ENCODE measurements at places on chromosomes 13 and 19. TPM values are rescaled to one million over a fixed set of nuclear protein-coding genes. Genes with fewer than 3 reads are reported as not detected.
A peak's percentile ranks its signal among the peaks of the same experiment; 100 is the strongest.

OR10H1 gene
- not detected for total RNA-seq

ZNF829 gene
- not detected for total RNA-seq

TDRD3 gene
- 21.2 TPM for total RNA-seq

KISS1R gene
- total RNA-seq = 1.4 TPM

GIPC1 gene
- total RNA-seq = 116 TPM

TPTE2 gene
- total RNA-seq = not detected

GRCh38 chr19:47068876-47069406 is 20.5 kb upstream of the TMEM160 start:
- DNase-seq = no peak

DNA sequence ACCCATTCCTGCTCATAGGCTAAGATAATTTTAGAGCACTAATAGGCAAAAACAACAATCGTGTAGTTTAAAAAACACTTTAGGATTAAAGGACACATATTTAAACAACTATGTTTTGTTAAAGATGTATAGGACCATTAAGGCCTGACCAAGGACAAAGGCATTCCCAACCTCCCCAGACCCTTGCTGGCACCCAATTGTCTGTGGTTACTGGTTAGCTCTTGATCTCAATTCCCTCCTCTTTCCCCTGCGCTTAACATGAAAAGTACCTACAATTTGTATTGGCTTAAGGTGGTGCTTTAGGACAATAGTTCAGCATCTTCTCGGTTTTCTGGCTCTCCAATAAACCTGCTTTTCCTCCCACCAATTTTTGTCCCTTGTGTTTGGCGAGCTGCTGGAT is 51.0 kb downstream of the TEX26 start:
- DNase-seq = no peak

- no peak for DNase-seq
Observed at GRCh38 chr19:14375055-14375581, 6.1 kb upstream of the ADGRE5 start.

DNA sequence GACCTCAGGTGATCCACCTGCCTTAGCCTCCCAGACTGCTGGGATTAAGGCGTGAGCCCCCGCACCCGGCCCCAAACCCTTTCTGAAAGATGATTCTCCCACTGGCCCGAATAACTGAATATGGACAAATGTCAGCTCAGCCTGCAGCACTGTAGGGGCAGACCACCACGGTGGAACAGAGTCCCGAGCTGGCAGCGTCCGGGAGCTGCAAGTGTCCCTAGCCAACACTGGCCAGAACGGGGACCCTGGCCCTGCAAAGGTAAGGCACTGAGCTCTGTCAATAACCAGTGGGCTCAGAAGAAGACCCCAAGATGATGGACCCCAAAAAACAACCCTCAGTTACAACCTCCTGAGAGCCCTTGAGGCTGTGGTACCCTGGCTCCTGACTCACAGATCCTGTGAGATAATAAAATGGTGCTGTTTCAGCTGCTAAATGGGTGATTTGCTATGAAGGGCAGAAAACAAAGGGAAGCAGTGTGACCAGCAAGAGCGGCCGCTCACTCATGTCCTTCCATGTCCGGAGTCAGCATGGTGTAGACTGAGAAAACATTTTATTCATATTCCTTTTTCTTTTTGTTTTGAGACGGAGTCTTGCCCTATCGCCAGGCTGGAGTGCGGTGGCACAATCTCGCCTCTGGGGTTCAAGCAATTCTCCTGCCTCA is 1.6 kb downstream of the LSM7 start:
- no peak for DNase-seq

DNA sequence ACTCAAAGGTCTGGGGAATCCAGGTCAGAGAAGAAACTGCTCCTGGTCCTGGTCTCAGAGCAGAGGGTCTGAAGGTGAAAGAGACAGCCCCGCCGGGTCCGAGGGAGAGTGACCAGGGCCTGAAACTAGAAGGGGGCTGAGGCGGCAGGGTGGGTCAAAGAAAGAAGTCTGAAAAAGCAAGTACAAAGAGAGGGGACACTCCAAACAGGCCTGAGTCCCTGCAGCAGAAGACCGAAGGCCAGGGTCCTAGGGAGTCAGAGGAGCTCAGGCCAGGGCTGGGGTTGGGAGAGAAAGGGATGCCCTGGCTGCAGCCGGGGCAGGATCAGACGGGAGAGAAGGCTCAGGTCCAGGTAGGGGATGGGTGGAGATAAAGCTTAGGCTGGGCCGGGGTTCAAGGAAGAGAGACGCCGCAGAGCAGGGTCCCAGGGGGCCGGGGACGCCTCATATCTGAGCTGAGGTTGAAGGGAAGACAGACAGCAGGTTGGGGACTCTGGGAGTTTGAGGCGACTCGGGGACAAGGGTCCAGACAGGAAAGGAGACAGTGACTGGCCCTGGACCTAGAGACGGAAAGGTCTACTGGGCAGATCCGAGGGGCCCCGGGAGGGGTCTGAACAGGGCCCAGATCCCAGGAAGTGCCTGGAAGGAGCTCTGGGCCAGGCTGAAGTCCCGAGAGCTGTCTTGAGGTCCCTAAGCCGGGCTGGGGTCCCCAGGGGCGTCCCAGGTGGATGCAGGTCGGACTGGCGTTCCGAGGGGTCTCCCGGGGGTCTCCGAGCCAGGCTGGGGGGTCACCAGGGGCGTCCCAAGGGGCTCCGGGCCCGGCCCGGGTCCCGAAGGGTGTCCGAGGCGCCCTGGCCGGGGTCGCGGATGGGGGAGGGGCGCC is 795 bp downstream of the MLLT1 start:
- no peak for DNase-seq

GRCh38 chr13:35499676-35500075 is 23.2 kb upstream of the MAB21L1 start:
- DNase-seq = no peak

GRCh38 chr13:27599845-27600553 is 20.3 kb downstream of the LNX2 start:
- no peak for DNase-seq

DNA sequence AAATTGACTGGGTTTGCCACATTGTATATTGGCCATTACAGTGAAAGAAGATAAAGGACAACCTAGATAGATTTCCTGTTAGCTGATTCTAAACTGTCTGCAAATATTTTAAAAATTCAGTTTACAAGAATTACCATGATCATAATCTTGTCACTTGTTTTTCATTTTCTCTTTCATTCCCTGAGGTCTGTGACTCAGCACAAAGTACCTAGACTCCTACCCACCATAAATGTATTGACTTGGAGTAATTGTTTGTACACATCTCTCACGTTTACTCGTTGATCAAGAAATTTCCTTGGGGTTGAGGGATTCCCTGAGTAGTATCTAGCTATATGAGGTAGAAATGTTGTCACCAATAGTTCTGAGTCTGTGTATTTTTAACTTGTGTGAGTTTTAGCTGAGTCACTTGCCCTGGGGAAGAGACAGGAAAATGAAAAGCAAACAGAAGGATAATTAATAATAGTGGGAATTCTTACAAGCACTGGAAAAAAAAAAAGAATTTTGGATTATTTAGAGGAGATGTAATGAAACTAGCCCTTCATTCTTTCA is 299.2 kb upstream of the DACH1 start:
- no peak for DNase-seq

DNA sequence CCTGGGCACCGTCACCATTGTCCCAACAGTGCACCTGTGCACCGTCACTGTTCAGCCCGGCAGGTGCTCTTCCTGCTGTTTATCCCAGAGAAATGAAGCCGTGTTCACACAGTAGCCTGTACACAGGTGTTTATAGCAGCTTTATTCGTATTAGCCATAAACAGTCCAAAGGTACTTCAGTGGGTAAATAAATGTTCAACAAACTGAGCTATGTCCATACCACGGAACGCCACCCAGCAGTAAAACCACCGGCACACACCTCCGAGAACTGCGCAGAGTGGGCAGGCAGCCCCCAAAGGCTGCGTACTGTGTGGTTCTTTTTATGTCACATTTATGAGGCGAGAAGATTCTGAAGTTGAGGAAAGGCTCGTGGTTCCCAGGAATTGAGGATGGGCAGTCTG is 44.9 kb upstream of the DCUN1D2 start:
- no peak for DNase-seq

DNA sequence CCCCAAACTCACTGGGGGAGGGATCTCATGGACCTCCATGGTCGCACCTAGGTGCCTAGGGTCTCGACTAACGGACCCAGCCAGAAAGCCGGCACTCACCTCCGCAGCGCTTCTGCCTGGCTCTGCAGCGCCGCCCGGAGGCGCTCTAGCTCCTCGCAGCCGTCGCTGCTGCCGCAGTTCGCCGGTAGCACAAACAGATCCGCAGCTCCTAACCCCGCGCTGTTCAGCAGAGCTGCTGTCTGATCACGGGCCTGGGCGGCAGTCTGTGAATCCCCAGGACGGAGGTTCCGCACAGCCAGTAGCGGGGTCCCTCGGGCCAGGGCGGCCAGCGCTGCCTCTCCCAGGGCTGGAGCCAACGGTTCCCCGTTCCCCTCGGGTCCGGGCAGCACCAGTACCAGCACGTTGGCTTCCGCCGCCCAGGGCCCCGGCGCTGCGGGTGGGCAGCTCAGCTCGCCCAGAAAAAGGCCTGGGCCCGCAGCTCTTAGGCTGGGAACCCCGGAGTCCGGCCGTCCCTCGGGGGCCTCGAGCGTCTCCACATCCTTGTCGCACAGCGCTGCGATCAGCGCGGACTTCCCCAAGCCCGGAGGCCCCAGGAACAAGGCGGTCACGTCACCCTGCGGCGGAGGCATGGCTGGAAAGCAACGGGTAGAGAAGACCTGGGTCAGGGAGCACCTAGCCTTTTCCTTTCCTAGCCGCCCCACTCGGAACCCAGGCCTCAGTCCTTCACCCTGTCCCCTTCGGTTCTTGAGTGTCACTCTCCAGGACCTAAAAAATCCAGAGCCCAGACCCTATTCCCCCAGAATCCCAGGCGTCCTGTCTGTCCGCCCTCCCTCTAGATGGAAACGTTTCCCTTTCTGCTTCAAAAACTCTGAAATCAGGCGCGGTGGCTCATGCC is 977 bp downstream of the IRGQ start:
- DNase-seq = peak; percentile 89

- peak; percentile 72 for DNase-seq
Observed at GRCh38 chr13:29497137-29497654, 98.3 kb downstream of the SLC7A1 start.

DNA sequence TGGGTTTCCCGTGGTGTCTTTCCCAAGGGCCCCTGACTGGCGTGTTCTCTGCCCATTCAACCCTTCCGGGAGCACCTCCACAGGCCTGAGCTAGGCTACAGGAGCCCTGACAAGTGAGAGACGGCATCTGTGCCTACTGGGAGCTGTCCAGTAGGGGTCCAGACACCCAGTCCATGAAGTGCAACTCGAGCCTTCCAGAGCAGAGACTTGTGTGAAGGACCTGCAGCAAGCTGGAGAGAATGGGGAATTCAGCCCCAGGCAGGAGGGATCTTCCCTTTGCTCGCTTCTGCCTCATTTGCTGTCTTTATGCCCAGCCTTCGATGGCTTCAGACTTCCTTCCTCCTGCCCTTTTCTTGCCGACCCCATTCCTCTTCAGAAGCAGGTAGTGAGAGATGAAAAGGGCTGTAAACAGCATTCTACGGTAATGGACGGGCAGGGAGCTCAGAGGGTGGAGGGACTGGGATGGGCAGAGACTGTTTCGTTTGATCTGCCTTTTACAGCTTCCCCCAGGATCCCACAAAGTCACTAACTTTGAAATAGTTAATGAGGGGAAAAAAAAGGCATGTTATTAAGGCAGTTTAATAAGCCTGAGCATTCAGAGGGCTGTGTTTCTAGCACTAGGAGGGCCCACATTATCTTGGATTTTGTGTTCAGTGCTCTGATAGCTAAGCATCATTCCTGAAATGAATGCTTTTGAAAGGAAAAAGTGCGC is 327.6 kb downstream of the FGF9 start:
- DNase-seq = no peak

DNA sequence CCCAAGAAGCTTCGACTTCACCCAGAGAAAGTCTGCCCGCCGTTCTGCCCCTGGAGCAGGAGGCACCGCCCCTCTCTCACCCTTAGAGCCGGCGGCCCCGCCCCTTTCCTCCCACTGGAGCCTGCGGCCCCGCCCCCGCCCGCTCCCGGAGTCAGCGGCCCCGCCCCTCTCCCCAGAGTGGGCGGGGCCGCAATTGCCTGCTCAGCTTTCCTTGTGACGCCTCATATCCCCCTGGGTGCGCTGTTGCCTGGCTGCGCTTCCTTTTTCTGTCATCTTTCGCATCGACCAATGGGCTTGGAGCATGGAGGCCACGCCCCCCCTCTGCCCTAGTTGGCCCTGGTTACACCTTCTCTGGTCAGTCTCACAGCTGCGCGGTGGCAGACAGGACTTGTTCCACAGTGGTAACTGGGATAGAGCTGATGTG is 38.2 kb upstream of the ZNF492 start:
- DNase-seq = no peak

- peak; percentile 96 for DNase-seq
Observed at GRCh38 chr19:49436381-49437017, 4.8 kb downstream of the SLC17A7 start.

DNA sequence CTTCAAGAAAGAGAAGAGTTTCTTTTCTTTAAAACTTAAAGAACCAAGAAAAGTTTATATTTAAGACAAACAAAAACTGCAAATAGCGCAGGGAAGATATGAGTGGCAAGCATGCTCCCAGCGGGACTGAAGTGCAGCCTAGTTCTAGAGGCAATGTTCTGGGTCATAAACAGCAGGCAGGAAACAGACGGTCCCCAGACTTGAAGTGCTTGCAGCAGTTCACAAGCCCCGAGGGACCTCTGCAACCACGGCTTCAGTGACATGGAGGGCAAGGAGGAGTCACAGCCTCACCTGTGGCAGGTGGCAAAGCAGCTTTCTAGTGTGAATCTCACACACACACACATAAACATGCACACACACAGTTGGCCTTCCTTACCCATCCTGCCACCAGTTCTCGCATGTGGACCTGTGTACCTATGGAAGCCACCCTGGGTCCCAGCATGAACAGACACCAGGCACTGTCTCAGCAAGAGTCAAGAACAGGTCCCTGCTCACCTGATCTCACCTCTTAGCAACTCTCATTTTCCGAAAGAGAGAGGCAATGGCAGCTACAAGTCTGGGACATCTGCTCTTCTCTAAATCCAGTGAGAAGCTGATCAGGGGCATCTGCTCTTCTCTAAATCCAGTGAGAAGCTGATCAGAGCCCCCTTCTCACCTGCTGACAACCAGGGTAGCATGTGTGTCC is 162.0 kb downstream of the EFNB2 start:
- DNase-seq = no peak

GRCh38 chr13:113184568-113185440 is 23.7 kb downstream of the PCID2 start:
- no peak for DNase-seq

DNA sequence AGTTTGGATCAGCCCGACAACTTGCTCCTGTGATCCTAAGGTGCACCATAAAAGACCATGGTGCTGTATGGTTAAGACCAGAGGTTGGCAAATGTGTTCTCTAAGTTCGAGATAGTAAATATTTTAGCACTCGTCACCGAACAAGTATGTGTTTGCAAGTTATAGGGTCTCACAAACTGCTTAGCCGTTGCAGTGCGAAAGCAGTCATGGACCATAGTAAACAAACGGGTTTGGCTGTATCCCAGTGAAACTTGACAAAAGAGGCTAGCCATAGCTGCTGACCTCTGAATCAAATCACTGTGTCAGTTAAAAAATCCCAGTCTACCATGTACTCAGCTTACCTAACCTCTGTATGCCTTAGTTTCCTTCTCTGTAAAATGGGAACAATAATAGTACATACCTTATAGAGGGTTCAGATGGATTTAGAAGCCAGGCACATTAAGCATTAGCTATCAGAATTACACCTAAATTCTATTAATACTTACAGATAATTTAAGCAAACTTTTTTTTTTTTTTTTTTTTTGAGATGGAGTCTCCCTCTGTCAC is 72.1 kb downstream of the IPO5 start:
- no peak for DNase-seq

- DNase-seq = peak; percentile 84
Observed at GRCh38 chr19:35828692-35829301, 16.2 kb upstream of the PRODH2 start.

Measured in H7 (cell line).